Heart left ventricle (tissue), 16 donors: ENCODE measurements at places on chromosomes 4 and X. TPM values are rescaled to one million over a fixed set of nuclear protein-coding genes. Genes with fewer than 3 reads are reported as not detected.

- DNase-seq: no peak
These were observed 33.7 kb upstream of the WDR17 start for GRCh38 chr4:176031922-176032321.

DNA sequence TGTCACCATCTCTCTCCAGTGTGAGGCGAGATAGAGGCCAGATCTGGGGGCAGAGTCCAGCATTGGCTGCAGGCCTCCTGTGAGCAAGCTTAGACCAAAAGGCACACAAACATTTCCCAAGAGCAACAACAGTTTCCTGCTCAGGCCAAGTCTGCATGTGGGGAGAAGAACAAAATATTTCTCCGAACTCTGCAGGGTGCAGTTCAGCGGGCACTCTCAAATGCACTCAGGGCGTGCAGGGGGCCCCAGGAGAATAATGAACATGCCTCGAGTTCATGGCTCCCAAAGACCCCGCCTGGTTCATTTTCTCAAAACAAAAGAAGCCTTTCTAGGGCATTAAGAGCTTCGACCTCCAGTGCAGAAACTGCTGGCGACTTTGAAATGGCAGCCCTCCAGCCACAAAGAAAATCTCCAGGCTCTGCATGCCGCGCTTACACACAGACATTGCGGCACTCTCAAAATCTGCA lies 57.8 kb upstream of the HELT start:
- DNase-seq: no peak

GRCh38 chrX:152177052-152177451 lies 38.7 kb upstream of the MAGEA10 start:
- DNase-seq: no peak

DNA sequence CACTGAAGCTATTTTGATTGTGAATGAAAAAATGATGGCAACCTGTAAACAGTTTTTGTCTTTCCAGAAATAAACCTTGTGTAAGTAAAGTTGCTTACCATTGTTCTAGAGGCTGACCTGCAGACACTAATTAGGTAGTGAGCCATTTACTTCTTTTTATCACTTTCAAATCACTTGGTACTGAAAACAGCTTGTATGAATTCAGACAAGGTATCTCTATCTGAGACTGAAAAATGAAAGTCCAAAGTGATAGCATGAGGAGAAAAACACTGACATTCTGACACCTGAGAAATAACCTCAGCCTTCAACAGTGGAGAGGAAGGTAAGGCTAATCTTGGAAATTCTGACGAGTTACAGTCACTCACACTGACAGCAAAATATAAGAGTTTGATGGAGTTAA lies 238.8 kb downstream of the GPC3 start:
- DNase-seq: no peak

GRCh38 chr4:53015681-53016080 lies 153.6 kb downstream of the RASL11B start:
- peak; percentile 36 for DNase-seq

DNA sequence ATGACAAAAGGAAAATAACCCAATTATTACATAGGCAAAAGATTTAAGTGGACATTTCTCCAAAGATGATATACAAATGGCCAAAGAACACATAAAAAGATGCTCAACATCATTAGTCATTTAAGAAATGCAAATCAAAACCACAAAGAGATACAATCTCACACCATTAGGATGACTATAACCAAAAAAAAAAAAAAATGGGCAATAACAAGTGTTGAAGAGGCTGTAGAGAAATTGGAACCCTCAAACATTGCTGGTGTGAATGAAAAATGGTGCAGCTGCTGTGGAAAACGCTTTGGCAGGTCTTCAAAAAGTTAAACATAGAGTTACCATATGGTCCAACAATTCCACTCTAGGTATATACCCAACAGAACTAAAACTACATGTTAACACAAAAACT lies 5.6 kb upstream of the PRDX4 start:
- DNase-seq: no peak

DNA sequence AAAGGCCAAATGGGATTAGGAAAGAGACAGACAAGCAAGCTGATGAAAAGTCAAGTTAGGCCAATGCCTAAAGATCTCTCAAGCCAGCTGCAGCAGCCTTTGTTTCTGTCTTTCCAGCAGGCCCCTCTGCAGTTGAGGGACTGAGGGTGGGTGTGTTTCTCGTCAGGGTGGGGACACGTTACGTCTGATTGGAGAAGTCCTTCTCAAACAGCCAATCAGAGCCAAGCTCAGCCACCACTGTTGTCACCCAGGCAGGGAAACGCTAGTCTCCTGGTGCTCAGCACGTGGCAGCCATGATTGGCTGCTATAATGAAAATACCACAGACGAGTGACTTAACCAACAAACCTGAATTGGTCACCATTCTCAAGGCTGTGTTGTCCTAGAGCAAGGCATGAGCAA lies 177.1 kb upstream of the LCORL start:
- DNase-seq: no peak

DNA sequence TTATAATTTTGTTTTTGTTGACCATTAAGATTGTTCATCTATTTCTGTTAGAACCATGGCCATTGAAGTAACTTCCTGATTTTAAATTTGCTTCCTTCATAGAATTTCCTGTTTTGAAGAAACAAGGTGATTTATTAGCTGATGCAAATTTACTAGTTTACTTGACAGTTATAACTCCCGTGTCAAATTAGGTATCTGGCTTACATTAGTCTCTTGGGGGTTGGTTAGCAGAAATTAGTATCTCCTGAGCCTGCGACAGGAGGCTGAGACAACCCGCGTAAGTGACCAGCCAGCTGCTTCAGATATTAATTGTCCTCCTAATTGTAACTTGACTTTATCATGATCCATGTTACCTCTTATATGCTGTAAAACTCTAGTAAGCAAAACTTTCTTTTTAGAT lies 154.3 kb downstream of the CFAP299 start:
- DNase-seq: no peak

DNA sequence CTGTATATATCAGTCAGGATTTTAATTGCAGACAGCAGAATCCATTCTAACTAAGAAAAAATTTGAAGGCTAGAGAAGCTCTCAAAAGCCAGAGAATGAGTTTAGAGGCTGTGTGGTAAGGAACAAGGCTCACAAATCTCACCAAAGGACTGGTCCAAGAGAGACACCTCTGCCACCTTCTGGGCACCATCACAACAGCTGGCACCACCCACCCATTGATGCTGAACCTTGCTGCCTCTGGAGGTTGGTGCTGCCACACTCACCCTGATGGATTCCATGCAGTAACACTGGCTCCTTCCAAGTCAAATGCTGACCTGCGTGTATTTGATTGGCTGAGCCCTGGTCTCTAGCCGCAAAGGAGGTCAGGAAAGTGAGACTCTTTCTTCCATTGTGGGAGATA lies 100.8 kb downstream of the BEND2 start:
- DNase-seq: no peak

DNA sequence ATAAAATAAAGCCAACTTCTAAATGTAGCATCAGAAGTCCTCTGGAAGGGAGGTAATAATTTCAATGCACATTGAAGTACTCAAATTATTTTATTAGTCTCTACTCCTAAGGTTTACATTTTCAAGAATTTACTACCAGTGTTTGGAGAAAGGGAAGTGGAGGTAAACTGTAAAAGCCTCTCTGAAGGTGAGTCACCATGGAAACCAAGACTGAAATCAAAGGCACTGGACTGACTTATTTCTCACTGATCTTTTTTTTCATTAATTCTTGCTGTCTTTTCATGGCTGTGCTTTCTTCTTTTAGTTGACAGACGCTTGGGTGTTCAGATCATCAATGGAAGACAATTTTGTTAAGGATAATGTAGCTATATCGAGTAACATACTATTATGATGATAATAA lies 9.7 kb downstream of the SLC39A8 start:
- no peak for DNase-seq

- no peak for DNase-seq
These were observed 261.6 kb downstream of the SPATA18 start for GRCh38 chr4:52312722-52313121.

DNA sequence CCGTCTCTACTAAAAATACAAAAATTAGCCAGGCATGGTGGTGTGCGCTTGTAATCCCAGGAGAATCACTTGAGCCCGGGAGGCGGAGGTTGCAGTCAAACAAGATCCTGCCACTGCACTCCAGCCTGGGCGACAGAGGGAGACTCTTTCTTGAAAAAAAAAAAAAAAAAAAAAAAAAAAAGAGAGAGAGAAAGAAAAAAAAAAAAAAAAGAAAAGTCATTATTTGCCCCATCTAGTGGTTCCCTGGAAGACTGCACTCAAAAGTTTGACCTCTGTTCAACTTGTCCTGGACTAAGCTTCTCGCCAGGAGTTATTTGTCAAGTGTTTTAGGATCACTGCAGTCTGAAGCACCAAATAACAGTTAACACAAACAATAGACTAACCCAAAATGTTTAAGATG lies 45.3 kb upstream of the KCTD8 start:
- DNase-seq: no peak

DNA sequence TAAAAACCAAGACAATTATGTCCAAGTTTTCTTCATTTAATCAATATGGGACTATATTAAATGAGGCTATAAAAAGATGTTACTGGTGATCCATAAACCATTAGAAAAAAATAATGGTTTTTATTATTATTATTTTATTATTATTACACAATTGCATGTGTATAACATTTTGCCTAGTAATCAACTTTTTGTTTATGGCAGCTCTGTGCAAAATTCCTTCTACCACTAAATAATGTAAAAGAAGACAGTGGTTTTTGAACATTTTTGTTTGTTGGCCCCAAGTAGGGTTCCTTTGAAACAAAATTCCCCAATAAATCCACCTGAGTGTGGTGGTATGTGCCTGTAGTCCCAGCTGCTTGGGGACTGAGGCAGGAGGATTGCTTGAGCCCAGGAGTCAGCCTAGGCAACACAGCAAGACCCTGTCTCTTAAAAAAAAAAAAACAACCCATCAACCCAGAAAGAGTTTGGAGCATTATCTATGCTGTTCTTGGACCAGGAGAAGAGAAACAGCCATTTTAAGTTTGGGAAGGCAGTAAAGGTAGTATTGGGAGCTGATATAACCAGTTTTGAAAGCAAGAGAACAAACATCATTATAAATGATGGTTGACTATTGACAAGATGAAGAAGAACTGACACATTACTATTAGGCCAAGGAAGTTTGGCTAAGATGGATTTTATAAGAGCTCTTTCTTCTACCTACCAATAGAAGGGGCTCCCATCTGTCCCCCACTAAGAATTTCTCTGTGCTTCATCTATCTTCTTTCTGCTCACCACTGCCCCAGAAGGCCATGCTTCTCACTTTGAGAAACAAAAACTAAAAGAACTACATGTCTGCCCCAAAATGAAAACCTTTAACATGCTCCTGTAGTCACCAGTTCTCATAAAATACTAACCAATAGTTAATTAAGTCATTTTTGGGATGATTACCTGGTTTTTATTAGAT lies 2.2 kb downstream of the TMEM156 start:
- no peak for DNase-seq

GRCh38 chr4:40856840-40857362 lies 107.1 kb downstream of the NSUN7 start:
- peak; percentile 66 for DNase-seq

DNA sequence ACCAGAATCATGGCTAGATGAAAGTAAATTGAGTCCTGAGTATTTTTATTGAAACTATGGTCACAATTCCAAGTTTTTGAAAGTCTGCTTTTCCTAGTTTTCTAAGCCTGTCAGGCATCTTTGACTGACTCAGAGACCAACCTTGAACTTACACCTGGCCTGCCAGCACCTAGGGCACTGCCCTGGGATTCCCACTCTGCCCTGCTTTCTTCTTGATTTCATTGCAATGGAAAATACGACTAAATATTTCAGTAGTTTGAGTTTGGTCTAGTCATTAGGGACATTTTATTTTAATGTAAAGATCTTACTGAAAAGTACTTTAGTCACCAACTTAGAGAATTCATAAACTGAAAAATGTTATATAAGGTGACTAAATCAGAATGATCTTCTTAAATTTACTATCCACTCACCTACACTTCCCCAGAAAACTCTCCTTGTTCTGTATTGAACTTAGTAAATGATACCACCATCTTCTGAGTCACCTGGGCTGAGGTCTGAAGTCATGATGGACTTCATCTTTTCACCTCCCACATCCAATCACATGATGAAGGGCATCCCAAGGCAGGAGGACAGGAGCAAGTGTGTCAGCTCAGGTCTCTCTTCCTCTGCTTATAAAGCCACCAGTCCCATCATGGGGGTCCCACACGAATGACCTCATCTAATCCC lies 11.6 kb upstream of the PYURF start:
- DNase-seq: no peak

DNA sequence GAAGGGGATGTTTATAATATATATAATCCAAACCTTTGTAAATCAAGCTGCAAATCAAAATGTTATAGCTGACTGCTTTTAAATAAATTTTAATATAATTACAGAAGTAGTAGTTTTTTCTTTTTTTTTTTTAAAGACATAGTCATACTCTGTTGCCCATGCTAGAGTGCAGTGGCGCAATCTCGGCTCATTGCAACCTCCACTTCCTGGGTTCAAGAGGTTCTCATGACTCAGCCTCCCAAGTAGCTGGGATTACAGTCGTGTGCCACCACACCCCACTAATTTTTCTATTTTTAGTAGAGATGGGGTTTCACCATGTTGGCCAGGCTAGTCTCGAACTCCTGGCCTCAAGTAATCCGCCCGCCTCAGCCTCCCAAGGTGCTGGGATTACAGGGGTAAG lies 178.7 kb downstream of the FBXW7 start:
- DNase-seq: no peak

DNA sequence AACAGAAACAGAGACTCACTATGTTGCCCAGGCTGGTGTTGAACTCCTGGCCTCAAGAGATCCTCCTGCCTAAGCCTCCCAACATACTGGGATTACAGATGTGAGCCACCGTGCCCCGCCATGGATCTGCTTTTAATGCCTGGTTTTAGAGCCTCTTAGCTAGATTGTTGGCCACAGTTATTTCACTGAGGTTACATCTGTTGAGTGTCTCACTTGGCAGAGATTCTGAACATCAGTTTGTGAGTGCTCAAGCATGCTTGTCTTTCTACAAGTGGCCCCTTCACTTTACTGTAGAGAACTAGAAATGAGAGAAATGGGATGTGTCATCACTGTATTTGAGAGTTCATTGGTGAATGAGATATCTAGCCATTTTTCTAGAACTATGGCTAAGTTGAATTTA lies 218.5 kb downstream of the APBB2 start:
- DNase-seq: no peak

- DNase-seq: peak; percentile 61
These were observed 56.7 kb downstream of the PRPS1 start for GRCh38 chrX:107684956-107685385.

DNA sequence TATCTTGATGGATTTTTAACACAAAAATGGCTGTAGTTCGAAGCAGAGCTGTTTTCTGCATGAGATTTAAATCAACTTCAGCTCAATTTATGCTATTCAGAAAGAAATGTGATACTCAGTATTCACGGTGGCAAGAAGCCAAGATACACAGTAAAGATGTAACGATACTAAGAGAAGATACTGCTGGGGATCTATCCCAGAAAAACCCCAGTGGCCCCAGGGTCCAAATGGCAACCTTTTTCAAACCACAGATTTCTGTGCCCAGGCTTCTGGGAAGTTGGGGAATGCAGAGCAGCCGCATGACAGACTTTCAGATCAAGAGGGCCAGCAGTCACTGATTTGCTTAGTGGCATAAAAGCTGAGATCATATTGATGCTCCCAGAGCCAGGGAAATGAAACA lies 353.9 kb downstream of the AFF2 start:
- no peak for DNase-seq

ARHGAP4 gene
- 12.9 TPM for total RNA-seq

PPP1R2C gene
- total RNA-seq: not detected

DDX53 gene
- not detected for total RNA-seq

GAGE12D gene
- total RNA-seq: not detected

TEC gene
- 1.1 TPM for total RNA-seq

CHRDL1 gene
- 67.8 TPM for total RNA-seq

AFF2 gene
- 0.07 TPM for total RNA-seq

CHRNA9 gene
- not detected for total RNA-seq

CITED1 gene
- not detected for total RNA-seq

SPANXC gene
- not detected for total RNA-seq

SMC1A gene
- 33.0 TPM for total RNA-seq

MAGED4 gene
- total RNA-seq: not detected
